ENCODE measurements at places on chromosomes 7 and 10.

DNA sequence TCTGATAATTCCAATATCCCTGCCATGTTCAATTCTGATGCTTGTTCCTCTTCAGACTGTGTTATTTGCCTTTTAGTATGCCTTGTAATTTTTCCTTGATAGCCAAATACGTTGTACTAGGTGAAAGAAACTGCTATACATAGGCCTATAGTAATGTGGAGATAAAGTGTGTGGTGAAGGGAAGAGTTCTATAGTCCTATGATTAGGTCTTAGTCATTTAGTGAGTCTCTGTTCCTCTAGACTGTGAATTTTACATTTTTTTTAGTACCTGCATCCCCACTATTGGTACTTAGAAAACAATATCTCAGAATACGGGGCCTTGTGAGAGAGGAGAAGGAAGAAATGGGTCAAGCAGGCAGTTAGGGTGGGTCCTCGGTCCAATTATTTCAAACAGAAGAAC is 59.6 kb upstream of the SEMA3E start:
- no peak for DNase-seq

- DNase-seq = no peak
Observed at GRCh38 chr10:94678475-94678874, 5.1 kb upstream of the CYP2C18 start.

DNA sequence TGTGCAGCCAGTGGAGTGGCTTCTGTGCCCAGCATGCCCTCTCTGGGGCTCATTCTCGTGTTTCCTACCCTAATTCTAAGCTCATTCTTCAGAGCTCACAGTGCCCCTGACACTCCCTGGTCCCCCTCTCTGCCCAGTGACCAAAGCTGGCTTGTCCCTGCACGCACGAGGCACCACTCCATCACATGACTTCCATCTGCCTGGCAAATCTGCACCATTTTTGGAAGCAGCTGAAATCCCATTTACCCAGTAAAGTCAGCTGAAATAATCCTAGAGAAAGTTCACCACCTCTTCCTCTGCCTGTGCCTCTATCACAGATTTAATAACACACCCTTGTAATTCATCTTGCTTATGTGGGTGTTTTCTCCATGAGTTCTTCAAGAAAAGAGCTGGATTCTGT is 616.9 kb downstream of the PTPRN2 start:
- no peak for DNase-seq

- no peak for DNase-seq
Observed at GRCh38 chr10:42929993-42930392, 146.9 kb upstream of the RET start.

GRCh38 chr10:130962240-130963051 is 349.1 kb downstream of the TCERG1L start:
- no peak for DNase-seq

- no peak for DNase-seq
Observed at GRCh38 chr7:131383417-131384285, 56.0 kb downstream of the MKLN1 start.

GRCh38 chr7:29084832-29085231 is 61.5 kb downstream of the CPVL start:
- no peak for DNase-seq

DNA sequence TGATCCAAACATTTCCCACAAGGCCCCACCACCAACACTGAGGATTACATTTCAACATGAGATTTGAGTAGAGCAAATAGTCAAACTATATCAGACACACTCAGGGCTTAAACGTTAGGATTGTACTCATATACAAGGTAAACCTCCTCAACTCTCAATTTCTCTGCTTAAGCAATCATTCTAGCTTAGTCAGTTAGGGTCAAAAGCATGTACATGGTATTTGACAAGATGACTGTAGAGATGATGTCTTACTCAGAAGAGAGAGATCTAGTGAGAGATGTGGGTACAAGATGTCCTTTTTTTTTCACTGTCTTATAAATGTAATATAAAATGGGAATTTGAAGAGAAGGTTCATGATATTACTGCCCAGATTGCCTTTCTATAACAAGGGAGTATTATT is 270.1 kb downstream of the PRKG1 start:
- DNase-seq = no peak

- DNase-seq = peak; percentile 40
Observed at GRCh38 chr10:70680899-70681730, 8.8 kb downstream of the ADAMTS14 start.

DNA sequence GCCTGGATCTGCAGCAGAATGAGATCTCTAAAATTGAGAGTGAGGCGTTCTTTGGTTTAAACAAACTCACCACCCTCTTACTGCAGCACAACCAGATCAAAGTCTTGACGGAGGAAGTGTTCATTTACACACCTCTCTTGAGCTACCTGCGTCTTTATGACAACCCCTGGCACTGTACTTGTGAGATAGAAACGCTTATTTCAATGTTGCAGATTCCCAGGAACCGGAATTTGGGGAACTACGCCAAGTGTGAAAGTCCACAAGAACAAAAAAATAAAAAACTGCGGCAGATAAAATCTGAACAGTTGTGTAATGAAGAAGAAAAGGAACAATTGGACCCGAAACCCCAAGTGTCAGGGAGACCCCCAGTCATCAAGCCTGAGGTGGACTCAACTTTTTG is 21.4 kb downstream of the LRRC17 start:
- DNase-seq = no peak

All from NCI-H1694 treated with DMSO at 0.1 percent for 48 hours (cell line).